ENCODE measurements at places on chromosomes 5 and 9.

DNA sequence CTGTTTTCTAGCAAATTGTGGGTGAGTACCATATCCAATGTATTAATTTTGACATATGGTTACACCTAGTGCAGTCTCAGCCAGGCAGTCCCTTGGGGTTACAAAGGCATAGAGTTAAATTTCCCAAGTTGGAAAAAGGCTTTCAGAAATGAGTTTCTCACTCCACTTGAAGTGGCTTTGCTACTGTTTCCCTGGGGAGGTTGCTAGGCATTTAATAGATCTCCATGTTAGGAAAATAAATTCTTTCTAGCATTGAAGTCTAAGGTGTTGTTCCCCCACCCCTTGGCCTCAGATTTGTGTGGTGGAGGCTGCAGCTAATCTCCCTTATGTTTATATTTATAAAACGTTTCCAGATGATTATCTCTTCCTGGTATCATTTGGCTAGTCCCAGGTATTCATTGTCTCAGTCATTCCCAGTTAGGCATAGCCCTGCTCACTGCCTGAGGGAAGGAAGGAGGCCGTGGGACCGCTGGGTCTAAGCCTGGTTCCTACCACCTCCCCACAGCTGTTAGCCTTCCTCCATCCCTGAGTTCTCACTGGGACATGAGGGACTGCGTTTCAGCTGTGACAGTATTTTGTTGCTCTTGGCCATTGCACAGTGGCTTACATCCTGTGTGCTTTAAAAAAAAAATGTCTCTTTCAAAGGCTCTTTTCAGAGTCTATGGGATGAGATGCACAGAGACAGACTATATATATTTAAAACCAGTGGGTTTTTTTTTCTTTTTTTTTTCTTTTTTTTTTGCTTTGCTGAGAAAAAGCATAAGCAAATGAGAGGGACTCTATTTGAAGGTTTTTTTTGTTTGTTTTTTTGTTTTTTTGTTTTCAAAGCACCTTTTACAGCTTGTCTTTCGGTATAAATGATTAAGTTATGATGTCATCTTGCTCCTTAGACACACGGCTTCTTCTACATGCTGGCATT is 121.5 kb downstream of the MAST4 start:
- DNase-seq, result no peak

DNA sequence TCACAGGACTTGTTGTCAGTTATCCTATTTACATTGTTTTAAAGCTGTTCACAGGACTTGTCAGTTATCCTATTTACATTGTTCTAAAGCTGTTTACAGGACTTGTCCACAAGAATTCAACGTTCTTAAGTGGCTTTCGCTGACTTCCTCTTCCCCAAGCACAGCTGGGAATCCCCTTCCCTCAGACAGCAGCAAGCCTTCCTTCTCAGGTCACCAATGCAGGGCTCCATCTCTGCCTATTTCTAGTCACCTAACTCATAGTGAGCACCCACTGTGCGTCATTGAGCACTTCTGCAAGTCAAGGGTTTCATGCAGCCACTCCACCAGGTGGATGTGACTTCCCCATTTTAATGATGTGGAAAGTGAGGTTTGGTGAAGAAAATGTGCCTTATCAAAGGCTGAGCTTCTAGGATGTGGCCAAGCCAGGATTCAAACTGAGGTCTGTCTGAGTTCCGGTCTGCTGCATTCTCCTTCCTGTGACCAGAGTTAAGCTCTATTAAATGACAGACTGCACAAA is 109.8 kb upstream of the ZNF462 start:
- no peak for DNase-seq

- DNase-seq, result no peak
Measured at GRCh38 chr5:67094476-67095300, 101.9 kb downstream of the CD180 start.

GRCh38 chr5:179908528-179908927 is 831 bp upstream of the TBC1D9B start:
- no peak for DNase-seq

- no peak for DNase-seq
Measured at GRCh38 chr9:114202396-114202795, 47.1 kb downstream of the COL27A1 start.

DNA sequence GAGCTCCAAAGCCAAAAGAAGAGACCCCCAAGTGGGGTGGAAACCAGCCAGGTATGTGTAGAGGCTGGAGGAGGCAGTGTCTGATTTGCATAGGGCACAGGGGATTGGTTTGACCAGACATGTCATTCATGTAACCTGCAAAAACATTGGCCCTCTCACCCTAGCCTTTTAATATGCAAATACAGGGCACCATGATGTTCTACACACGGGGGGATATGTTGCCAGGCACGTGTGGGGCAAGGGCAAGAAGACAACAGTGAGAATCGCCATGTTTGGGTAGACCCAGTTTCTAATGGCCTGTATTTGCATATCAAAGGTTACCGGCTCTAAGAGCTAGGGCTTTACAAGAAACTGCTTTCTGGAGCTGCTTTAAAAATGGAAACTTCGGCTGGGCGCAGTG is 208.9 kb downstream of the GOLPH3 start:
- DNase-seq, result no peak

GRCh38 chr5:15002173-15002572 is 130.6 kb upstream of the ANKH start:
- DNase-seq, result no peak
